ENCODE measurements at places on chromosomes 16 and 17.

DNA sequence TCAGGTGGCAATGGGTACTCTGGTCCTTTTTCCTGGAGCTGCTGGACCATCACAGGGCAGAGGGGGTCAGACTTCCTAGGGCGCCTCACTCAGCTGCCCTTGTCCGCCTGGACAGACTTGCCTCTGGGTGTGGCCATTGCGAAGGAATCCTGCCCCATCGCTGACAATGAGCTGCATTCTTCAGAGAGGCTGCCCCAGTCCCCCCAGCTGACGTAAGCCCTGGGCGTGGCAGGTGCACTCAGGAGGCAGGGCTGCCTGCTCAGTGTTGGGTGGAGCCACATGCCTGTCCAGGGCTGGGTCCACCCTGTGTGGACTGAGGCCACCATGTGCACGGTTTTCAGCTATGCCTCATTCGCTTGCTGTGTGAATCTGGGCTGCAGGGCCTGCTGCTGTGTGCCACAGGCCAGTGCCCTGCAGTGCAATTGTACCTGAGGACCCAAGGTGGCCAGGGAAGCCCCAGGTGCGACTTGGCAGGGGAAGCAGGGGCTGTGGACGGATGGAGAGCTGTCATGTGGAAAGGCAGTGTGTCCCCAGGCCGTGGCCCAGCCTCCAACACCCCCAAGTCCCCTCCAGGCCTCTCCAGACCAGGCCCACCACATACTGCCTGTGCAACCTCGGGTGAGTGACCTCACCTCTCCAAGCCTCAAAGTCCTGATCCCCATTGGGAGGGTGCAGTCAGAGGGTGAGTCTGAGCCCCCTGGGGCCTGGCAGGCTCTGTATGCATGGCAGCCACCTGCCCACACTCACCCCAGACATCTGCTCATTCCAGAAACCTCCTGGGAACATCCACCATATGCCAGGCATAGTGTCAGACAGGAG, 14.0 kb upstream of the MPRIP start:
- DNase-seq, result no peak

DNA sequence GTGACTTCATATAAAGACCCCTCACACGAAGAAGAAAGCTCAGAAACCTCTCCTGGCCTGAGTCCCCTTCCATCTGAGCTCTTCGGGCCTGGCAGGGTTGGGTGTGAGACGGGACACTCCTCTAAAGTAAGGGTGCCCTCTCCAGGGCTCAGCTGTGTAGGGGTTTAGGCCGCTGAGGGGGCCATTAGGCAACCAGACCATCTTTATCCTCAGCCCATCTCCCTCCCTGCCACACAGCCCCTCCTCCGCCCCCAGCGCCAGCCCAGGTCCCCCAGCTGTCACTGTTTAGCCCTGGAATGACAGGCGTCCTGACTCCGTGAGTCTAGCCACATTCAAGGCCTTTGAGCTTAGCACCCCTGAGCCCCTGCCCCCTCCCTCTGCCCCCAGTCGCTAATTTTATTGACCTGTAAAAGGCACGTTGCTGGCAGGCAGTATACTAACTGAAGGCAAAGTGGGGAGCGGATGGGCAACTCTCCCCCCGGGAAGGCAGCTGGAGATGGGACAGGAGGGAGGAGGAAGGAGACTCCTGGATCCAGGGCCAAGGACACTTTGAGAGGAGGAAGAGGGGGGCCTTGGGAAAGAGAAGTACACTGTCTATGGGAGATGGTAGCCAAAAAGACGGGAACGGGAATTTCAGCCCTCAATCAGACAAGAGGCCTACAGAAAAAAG, 592 bp upstream of the ZNF385C start:
- DNase-seq, result no peak

DNA sequence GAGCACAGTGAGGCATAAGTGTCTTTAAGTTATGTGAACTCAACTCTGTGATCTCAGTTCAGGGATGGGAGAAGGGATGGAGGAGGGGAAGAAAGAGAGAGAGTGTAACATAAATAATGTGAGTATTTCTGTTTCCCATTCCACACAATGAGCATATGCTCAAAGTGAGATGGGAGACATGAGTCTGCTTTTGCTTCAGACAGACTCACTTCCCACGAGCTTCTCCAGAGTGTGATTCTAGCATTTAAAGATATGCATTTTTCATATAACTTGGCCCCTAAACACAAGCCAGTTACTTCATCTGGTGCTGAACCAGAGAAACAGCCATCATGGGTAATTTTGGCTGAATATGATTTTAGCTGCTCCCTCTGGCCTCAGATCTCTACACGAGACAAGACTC, 35.0 kb downstream of the SHISA9 start:
- no peak for DNase-seq

- DNase-seq, result no peak
Observed at GRCh38 chr16:47392081-47392480, 68.8 kb downstream of the ITFG1 start.

- no peak for DNase-seq
Observed at GRCh38 chr17:65254166-65254565, 117.0 kb downstream of the RGS9 start.

GRCh38 chr17:15414532-15415306, 52.7 kb downstream of the CDRT4 start:
- no peak for DNase-seq

DNA sequence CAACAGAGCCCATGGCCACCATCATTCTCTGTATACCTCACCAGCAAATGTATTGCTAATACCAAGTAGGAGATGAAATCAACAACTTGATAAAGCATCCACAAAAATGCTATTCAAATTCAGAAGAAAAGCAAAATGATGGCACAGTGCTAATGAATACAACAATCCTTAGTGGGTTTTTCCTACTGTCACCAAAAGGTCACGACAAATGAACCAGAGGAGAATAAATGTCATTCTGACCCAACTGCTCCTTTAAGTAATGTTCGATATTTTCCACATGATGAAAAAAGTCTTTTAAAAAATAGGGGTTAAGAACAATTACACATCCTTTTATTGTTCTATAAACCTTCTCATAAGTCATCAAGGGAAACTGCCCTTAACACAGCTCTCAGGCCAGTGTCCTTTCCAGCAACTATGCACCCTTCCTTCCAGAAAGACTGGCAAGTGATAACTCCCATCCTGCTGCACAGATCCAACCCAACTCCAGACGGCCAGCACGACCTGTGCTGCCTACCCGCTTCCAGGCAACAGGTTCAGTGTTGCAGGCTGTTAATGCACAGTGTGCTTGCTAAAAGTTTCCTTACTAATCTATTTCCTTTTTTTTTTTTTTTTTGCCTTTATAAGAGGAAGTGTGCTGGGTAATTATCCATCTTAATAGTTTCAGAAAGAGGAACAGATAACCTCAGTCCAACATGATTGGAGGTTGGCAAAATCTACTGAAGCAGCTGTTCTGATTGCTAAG, 15.4 kb downstream of the FBXO31 start:
- DNase-seq, result no peak

- DNase-seq, result no peak
Observed at GRCh38 chr17:58416937-58417299, 416 bp downstream of the RNF43 start.

GRCh38 chr16:80997964-80998620, 8.6 kb downstream of the CMC2 start:
- DNase-seq, result no peak

- no peak for DNase-seq
Observed at GRCh38 chr17:19996502-19996901, 12.7 kb upstream of the SPECC1 start.

DNA sequence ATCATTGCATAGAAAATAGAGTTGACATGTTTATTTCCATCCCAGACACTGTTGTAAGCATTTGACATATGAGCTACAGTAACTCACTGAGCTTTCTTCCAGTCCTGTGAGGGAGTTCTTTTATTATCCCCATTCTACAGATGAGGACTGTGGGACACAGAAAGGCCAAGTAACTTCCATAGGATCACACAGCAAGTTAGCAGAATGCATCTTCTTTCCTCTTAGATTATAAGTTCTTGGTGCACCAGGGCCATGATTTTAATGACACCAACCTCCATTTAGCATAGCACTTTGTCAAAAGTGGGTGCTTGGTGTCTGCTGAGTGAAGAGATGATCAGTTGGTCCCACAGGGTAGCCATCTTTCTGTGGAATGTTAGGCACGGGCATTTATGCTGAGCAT, 12.7 kb downstream of the JPT2 start:
- DNase-seq, result no peak

- DNase-seq, result no peak
Observed at GRCh38 chr16:89511374-89511773, 3.2 kb downstream of the SPG7 start.

- no peak for DNase-seq
Observed at GRCh38 chr17:69059458-69060175, 1.1 kb downstream of the ABCA9 start.

DNA sequence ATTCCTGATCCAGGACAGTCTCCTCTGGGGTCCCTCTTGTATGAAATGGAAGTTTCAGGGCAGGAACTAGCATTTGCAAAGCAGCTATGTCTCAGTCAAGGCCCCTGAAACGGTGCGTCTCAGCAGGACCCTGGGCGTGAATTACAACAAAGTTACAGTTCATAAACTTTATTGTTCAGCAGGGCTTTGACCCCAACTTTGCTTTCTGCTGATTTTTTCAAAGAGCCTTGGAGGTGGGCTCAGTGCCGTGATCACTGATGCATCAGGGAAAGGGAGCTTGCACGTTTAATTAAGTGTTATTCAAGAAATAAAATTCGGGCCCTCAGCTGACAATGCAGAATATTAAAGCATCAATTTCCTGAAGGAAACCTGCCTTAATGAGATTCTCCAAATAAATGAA, 260.1 kb upstream of the C16orf82 start:
- DNase-seq, result no peak

GRCh38 chr16:9219813-9220212, 128.4 kb downstream of the HAPSTR1 start:
- DNase-seq, result no peak

Measured in GOT3 (cell line).